ENCODE measurements at places on chromosomes 11 and 22.

GRCh38 chr22:39839204-39839603, 54.4 kb downstream of the ENTHD1 start:
- no peak for DNase-seq

- no peak for DNase-seq
These were observed 997 bp upstream of the CDHR5 start for GRCh38 chr11:625636-626268.

DNA sequence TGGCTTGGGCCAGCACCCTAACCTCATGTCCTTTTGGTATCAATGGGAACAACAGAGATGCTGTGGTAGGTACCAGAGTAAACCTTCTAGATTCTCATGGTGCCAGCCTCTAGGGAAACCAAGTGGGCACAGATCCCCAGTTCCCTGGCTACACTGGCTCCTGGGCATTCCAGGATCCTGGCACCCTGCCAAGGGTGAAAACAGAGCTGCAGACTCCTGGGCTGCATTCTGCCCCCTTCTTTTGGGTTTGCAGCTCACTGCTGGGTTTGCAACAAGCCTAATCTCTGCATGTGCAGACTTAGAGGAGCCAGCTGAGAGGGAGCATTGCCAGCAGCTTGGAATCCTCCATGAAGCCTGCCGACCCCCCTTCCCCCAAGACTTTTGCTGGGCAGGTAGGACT, 30.6 kb downstream of the PRDM11 start:
- DNase-seq, result no peak

GRCh38 chr11:78548911-78549590, 25.6 kb downstream of the NARS2 start:
- no peak for DNase-seq

GRCh38 chr11:60871378-60872061, 4.2 kb downstream of the ZP1 start:
- DNase-seq, result no peak

- no peak for DNase-seq
These were observed 46.3 kb upstream of the SLC22A25 start for GRCh38 chr11:63289658-63290057.

DNA sequence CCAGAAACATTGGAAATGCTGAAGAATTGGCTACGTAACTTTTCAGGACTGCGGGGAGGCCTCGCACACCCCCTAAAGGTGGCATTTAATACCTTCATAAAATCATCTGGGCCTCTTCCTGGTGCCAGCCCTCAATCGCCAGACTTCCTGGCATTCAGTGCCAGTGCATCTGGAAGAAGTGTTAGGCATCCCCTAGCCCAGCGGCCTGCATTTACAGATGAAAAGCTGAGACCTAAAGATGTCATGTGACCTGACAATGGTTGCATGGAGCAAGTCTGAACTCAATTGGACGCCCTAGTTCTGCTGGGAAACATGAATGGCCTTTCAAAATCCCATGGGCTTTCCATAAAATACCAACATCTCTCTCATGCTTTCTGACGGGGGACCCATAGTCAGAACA, 81.0 kb upstream of the TMEM45B start:
- DNase-seq, result no peak

DNA sequence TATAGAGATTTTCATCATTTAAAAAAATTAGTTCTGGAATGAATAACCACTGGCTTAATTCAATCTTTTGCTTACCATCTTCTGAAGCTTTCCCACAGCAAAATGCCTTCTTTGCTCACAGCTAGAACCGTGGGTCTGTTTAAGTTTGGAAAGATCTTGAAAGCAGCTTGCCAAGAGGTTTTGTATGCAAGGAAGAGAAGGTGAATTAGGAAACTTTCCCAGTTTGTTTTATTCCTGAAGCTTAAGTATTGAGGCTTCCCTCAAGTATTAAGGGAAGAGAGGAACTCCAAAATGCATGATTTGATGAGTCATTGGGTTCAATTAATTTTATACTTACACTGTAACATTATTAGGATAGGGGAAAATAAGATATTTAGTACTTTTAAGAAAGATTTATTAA, 1.9 kb upstream of the ARHGEF12 start:
- no peak for DNase-seq
